Left colon (tissue), 2 donors: ENCODE measurements at places on chromosomes 4 and X. TPM values are rescaled to one million over a fixed set of nuclear protein-coding genes. Genes with fewer than 3 reads are reported as not detected.

Gene OPN1LW
- total RNA-seq: not detected

Gene GABRQ
- total RNA-seq: not detected

Gene AP1S2
- 9.2 TPM for total RNA-seq

Gene MSANTD1
- total RNA-seq: 0.73 TPM

Gene MRPL1
- total RNA-seq: 33.7 TPM

Gene SNCA
- total RNA-seq: 3.9 TPM

Gene SSX4B
- total RNA-seq: not detected

Gene NXF3
- 0.47 TPM for total RNA-seq

Gene PPEF1
- not detected for total RNA-seq

Gene UBL4A
- 34.5 TPM for total RNA-seq

Gene ADH1B
- total RNA-seq: 174 TPM

Gene RS1
- total RNA-seq: not detected

DNA sequence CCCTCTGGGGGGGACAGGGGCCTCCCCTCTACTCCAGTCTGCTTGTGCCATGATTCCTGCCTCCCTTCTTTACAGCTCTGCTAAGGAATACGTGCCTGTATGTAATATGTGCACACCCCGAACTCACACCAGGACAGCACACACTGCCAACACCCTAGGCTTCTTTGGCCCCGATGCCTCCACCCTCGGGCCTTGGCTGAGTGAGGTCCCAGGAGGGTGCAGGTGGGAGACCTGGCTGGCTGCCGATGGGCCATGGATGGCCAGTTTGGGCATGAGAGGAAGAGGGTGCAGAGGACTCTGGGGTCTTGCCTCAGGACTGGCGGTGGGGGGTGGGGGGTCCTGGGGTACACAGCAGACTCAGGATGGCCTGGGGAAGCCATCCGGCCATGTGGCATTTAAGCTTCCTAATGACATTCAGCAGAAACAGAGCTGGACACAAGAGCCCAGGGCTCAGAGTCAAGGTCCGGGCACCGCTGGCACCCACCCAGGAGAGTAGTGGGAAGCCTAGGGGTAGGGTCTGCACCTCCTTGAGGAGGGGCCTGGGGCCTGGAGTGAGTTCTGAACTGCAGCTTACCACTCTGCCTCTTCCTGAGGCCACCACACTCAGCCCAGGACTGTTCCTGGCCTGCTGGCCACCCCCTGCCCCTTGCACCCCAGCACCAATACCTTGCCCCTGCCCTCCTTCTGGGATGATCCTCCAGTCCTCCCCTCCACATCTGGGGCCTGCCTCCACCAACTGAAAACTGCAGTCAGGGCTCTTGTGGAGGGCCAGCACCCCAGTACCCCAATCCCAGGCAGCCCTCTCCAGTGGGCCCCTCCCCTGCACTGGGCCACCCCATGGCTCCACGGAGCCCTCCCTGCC is 2.1 kb upstream of the PCGF3 start:
- DNase-seq: no peak

- DNase-seq: no peak
Observed at GRCh38 chrX:20217906-20218305, 48.8 kb downstream of the RPS6KA3 start.

DNA sequence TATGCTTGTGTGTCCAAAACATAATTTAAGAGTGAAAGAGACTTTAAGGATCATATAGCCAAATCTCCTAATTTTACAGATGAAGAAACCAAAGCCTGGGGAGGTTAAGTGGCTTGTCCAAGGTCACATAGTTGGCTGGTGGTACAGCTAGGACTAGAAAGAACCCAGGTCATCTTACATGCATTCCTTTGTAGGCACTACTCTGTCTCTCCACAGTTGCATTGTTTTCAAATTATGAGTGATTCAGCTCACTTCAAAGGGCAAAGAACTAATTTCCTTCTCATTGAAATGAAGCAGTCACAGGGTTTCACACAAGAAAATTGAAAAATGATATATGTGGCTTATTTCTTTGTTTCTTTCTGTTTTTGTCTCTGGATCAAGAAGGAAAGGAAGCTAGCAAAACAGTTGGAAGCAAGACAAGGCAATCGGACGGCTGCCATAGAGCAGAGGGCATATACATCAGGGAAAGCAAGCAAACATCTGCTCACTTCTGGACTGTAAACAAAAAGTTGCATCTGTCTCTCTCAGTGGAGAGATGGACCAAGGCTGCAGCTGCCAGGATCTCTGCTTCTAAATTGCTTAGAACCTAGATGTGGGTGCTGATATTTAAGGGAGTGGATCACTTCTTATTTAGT is 107.5 kb upstream of the AMOT start:
- no peak for DNase-seq

DNA sequence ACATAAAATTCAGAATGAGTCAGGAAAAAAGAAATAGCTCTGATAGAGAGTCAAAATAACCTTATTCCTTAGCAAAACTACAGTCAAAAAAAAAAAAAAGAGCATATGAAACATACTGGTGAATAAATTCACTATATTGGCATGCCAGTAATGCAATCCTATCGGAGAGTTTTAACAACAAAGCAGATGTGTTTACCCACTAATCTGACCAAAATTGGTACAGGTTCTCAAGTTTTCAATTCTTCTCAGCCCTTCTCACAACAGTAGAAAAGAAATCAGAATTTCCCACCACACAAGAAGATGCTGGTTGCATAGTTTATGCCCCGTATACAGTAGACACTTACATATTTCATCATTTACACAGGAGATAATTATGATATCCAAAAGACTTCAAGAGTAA is 59.4 kb downstream of the LCORL start:
- DNase-seq: no peak

- DNase-seq: no peak
Observed at GRCh38 chrX:54721424-54721823, 76.6 kb downstream of the ITIH6 start.

DNA sequence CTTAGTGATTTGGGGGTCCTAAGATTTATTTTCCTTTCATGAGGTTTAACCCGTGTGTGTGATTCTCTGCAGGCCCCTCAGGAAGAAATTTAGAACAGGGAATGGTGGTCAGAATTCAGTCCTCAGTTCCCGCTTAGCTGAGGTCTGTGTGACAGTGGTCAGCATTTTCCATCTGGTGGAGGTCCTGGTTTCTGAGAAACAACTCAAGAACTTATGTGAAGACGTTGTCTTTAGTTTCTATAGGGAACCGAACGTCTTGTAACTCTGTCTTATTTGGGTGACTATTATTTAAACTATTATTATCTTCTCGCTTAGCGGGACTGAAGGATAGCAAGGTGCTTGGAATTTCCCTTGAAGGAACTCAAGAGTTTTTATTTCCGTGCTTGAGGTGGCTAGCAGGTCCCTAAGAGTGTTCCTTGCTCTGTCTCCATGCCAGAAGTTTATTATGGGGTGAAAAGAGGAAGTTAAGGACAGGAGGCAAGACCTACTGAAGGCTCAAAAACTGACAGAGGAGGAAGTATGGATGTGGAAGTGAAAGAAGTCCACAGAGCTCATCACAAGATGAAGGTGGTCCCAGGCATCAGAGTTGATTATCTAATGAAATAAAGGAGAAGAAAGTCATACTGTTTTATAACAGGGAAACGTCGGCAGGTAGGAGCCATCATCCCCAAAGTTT is 9.4 kb downstream of the MGST2 start:
- no peak for DNase-seq

GRCh38 chr4:73429826-73430587 is 6.0 kb upstream of the AFP start:
- no peak for DNase-seq

GRCh38 chr4:85919200-85919887 is 440.5 kb downstream of the MAPK10 start:
- DNase-seq: no peak

DNA sequence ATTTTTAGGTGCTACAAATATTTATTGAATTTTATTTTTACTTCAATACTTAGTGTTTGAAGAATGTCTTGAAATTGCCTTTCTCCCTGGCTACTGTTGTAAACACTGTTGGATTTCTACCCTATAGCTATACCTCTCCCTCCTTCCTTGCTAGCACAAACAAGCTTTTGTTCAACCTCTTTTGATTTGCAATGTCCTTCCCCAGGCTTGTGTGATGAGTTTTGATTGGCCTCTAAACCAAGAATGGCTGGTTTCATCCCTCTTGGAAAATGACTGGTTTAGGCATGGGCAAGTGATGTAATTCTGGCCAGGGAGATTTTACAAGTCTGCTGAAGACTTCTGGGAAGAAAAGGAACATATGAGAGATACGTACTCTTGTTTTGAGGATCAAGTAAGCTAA is 25.3 kb upstream of the SLITRK2 start:
- no peak for DNase-seq

DNA sequence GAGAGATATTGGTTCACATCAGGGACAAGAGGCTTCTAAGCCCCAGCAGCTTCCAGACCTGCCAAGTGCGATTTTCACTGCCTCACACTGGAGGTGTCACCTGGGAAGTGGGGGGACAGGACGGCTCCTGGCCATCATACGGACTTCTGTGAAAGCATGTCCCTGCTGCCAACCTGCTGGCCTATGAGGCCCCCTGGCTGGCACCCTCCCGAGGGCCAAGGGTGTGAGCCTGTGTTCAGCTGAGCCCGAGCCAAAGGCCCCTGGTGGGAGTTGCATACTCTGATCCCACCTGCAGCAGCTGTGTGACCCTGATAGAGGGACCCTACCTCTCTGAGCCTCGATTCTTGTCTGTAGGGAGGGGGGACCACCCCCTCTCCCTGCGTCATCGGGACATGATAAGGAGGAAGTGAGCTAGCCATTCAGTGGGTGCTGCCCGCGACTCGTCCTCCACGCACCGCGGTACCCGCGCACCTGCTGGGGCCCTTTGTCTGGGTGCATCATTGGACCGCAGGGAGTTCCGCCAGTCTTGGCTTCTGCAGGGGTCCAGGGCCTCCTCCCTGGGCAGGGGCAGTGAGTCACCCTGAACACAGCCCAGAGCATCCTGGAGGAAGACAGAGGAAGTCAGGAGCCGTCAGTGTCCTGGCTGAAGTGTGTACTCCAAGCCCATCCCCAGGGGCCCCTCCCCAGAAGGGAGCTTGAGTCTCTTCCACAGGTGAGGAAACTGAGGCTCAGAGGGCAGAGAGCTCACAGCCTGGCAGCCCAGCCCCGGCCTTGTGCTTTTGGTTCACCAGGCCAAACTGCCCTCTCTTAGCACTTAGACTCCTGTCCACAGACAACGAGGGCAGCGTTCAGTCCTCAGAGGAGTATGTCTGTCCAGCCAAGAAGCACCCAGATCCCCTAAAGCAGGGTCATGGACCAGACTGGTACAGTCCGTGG is 24.1 kb downstream of the C4orf50 start:
- DNase-seq: no peak

- no peak for DNase-seq
Observed at GRCh38 chr4:161604516-161605300, 559.1 kb downstream of the FSTL5 start.

GRCh38 chr4:1111259-1111809 is 2.0 kb downstream of the RNF212 start:
- DNase-seq: no peak

GRCh38 chr4:184548316-184548647 is 73.9 kb upstream of the IRF2 start:
- DNase-seq: no peak

GRCh38 chr4:151417164-151417571 is 8.2 kb downstream of the FHIP1A start:
- DNase-seq: no peak

DNA sequence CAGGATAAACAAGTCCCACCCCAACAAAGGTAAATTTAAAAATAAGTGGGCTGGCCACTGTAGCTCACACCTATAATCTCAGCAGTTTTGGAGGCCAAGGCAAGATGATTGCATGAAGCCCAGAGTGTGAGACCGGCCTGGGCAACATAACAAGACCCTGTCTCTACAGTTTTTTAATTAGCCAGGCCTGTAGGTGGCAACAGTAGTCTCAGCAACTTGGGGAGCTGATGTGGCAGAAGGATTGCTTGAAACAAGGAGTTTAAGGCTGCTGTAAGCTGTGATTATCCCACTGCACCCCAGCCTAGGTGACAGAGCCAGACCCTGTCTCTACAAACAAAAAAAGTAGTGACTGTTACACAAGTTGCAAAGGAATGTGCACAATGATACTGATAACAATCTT is 74.6 kb upstream of the FAAH2 start:
- DNase-seq: no peak

- no peak for DNase-seq
Observed at GRCh38 chr4:122914292-122914904, 8.0 kb downstream of the NUDT6 start.

- no peak for DNase-seq
Observed at GRCh38 chr4:36737691-36738090, 456.3 kb downstream of the DTHD1 start.

- DNase-seq: no peak
Observed at GRCh38 chr4:121973816-121974215, 22.0 kb upstream of the TRPC3 start.

- DNase-seq: no peak
Observed at GRCh38 chr4:100169491-100170485, 20.5 kb downstream of the DDIT4L start.

- DNase-seq: no peak
Observed at GRCh38 chr4:186200516-186200915, 9.1 kb downstream of the CYP4V2 start.

DNA sequence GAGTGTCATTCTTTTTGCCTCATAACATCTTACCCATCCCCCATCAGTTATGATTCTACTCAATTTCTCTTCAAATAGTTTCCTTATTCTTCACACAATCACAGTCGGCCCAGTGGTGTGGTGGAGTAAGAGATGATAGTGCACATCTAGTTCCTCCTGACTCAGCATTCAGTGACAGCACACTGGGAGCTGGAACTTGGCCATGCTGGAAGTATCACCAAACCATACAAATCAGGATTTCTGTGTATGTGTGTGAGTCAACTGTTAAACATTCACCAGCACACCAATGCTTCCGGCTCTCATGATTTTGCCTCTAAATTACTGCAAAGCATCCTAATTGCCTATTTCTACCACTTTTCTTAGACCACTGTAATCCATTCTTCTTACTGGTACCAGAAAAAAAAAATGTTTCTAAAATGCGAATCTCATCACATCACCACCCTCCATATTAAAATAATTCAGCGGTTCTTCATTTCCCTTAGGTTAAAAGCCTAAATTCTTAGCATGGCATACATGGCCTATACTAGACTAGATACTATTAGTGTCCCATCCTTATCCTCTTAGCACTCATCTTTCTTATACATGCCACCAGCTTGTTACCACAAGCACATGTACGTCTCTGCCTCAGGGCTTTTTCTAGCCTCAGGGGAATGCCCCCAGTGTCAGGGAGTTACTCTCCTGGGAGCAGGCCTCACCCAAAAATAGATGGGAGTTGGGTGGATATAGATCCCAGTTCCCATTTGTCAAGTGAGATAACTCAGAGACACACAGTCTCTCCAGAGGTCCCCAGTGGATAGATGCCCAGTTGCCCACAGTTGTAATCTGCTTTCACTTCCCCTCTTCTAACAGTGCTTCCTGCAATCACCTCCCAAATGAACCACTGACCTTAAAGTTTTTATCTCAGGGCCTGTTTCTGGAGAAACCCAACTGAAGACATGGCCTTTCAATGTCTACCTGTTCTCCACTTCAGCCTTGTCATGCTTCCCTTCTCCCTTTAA is 49.2 kb upstream of the DDX53 start:
- DNase-seq: no peak

DNA sequence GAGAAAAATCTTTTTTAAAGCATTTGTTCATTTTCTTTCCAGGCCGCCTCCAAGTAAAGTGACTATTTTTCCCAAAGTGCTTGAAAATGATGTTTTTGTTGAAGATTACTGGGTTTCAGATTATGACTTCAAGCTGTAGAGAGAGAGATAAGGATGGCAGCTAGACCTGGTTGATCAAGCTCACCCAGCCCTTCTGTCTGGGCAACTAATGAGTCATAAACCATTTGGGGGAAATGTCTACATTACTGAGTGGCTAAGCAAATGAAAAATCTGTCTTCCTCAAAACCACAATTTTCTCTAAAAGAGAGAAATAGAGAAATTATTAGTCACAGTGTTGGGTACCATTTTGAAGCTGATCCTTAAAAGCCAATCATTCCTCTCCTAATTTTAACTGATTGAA is 355.4 kb upstream of the CPEB2 start:
- DNase-seq: no peak
